Activated T-cell treated with anti-CD3 and anti-CD28 coated beads, Interleukin-2, amount 50 U/mL, for 4 hours (primary cell): ENCODE measurements at places on chromosomes 4 and X. TPM values are rescaled to one million over a fixed set of nuclear protein-coding genes. Genes with fewer than 3 reads are reported as not detected.

Gene LRCH2
- not detected for total RNA-seq

Gene SFRP2
- total RNA-seq: 0.24 TPM

Gene RTL5
- 0.25 TPM for total RNA-seq

Gene IL3RA
- total RNA-seq: 0.76 TPM

Gene SMIM10
- total RNA-seq: 0.43 TPM

DNA sequence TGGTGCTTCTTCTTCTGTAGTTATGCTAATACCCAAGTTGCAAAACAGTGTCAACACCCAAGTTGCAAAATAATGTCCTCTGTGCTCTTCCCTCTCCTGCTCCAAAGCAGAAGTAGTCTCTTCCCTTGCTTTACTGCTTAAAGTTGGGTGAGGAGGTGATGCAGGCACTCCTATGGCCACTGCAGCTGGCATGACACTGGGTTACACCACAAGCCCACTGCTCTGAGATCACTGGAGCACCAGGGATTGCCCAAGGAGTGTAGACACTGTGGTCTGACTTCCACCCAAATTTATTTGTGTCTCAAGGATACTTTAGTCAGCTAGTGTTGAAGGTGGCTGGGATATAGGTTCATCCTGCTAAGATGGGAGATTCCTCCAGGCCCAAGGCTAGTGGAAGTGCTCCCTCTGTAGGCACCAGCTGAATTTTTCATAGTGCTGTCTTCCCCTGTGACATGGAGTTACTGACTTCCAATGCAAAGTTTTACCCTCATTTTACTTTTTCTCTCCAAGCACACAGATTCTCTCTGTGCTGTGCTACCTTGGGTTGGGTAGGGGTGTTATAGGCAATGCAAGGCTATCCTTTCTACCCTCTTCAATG lies 196.2 kb upstream of the TENT5D start:
- no peak for DNase-seq

DNA sequence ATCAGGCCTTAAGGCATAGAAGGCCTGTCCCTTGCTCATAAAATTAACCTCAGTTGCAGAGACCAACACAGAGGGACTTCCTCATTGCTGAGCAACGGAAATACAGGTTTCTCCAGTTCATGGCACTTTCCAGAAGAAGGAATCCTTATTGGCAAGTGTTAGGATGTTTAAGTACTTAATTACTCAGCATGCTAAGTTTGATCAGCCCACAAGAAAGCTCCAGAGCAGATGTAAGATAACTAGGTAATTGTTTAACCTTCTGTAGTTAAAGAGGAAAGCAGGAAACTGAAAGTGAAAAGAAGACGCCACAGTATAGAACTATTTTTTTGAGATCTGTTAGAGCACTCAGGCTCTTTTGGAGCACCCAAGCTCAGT lies 33.5 kb downstream of the SMS start:
- no peak for DNase-seq

DNA sequence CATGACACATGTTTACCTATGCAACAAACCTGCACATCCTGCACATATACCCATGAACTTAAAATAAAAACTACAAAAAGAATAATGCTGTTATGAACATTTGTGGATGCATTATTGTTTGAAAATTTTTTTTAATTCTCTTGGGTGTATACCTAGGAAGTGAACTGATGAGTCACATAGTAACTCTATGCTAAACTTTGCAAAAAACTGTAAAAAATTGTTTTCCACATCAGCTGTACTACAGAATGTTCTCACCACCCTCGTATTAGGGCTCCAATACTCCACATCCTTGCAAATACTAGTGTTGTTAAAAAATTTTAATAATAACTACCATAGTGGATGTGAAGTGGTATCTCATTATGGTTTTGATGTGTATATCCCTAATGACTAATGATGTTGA lies 33.3 kb upstream of the ZNF280C start:
- DNase-seq: no peak

- DNase-seq: no peak
These were observed 14.7 kb downstream of the ATP8A1 start for GRCh38 chr4:42642101-42642797.

GRCh38 chrX:128653524-128654060 lies 601.4 kb upstream of the ACTRT1 start:
- DNase-seq: no peak

DNA sequence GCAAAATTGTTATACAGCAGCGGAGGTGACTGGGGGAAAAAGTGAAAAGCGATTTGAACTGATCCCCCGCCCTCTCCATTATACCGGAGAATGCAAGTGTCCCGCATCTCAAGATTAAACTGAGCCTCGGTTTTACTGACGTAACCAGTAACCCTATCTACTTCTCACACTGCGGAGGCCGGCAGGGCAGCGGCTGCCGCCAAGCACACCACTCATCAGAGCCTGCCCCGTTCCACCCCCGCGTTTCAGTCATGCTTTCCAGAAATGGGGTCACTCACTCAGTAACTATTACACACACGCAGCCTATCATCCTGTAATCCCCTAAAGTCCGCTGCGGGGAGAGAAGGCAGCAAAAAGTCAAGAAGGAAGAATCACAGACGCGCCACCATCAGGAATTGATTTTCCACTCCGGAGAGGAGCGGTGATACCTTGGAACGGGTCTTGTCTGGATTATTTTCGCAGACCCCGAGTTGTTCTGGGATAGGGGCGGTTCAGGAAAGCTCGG lies 1.4 kb downstream of the RPS6KA3 start:
- DNase-seq: peak; percentile 63
